CD4-positive, alpha-beta memory T cell (primary cell): ENCODE measurements at places on chromosomes 3 and 15.

DNA sequence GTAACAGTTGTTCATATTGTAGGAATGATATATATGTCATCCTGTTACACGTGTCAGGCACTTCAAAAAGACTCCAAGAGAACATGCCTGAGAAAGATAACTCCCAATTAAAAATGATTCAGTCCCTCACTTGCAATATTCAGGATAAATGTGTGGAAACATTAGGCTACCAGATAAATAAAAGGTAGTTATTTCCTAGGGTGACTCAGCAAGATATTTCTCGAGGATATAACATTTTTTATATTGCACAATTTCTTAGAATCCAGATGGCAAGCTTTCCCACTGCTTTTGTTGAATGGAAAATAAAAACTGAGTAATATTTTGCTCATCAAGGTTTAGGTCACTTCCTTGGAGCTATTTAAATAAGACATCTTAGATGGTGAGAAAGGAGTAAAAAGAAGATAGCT, 181.4 kb downstream of the GAP43 start:
- H3K27me3 ChIP-seq, result peaks cover 7% of the 10 kb centered on the region
- no peaks in the 10 kb centered on the region for H3K36me3 ChIP-seq
- H3K27ac ChIP-seq, result no peak overlapping the region

- no peak overlapping the region for H3K27ac ChIP-seq
- H3K27me3 ChIP-seq, result no peaks in the 10 kb centered on the region
- DNase-seq, result no peak
These were observed 68.7 kb upstream of the ARHGEF3 start for GRCh38 chr3:56870436-56870835.

GRCh38 chr3:33597257-33597689, 120.8 kb downstream of the CLASP2 start:
- H3K27ac ChIP-seq, result no peak overlapping the region
- H3K27me3 ChIP-seq, result no peaks in the 10 kb centered on the region
- H3K4me1 ChIP-seq, result no peaks in the 10 kb centered on the region
- peaks cover 11% of the 10 kb centered on the region for H3K36me3 ChIP-seq
- no peak overlapping the region for H3K4me3 ChIP-seq

DNA sequence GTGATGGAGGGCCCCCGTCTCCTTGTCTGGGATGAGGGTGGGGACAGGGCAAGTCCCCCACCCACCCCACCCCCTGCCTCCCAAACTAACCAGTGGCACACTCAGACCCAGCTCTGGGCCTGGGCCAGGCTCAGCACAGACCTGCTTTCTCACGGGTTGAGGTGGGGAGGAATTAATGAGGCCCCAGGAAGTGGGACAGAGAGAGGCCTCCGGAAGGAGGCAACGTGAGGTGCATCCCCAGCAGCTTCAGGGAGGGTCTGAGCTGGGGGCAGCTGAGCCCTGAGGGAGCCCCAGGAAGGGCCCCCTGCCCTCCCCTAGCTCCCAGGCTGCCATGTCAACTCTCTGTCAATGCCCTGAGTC, 15.0 kb upstream of the GNAI2 start:
- H3K27me3 ChIP-seq, result no peaks in the 10 kb centered on the region
- no peak overlapping the region for H3K4me3 ChIP-seq
- H3K4me1 ChIP-seq, result peaks cover under 1% of the 10 kb centered on the region
- no peaks in the 10 kb centered on the region for H3K36me3 ChIP-seq
- no peak overlapping the region for H3K27ac ChIP-seq
- no peak for DNase-seq

DNA sequence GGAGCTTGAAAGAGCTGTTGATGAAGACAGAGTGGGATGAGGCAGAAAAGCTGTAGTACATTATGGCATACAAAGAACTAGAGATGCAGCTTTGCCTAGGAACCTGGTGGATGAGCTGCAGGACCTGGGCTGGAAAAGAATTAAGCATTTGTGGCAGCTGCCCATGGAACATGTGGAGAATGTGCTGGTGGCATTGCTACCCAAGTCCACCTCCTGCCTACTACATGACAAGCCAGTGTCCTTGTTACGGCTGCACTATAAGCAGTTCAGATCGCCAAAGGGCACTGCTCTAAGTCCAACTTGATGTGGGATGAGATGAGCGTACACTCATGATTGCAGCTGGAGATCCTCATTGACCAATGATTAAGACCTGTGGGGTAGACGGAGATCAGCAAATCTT, 81.1 kb upstream of the ADPGK start:
- no peaks in the 10 kb centered on the region for H3K27me3 ChIP-seq
- no peaks in the 10 kb centered on the region for H3K36me3 ChIP-seq
- H3K4me3 ChIP-seq, result no peak overlapping the region
- H3K4me1 ChIP-seq, result no peaks in the 10 kb centered on the region
- no peak overlapping the region for H3K27ac ChIP-seq
- no peak for DNase-seq

- H3K4me3 ChIP-seq, result no peak overlapping the region
- H3K36me3 ChIP-seq, result no peaks in the 10 kb centered on the region
- no peak for DNase-seq
- H3K27ac ChIP-seq, result no peak overlapping the region
These were observed 216.4 kb downstream of the TLE3 start for GRCh38 chr15:69881302-69881670.

- no peak for DNase-seq
- H3K4me1 ChIP-seq, result no peaks in the 10 kb centered on the region
These were observed 158.5 kb upstream of the PFN2 start for GRCh38 chr3:150129166-150129565.

GRCh38 chr3:24237971-24238706, 256.5 kb downstream of the THRB start:
- no peaks in the 10 kb centered on the region for H3K27me3 ChIP-seq
- no peak overlapping the region for H3K27ac ChIP-seq

DNA sequence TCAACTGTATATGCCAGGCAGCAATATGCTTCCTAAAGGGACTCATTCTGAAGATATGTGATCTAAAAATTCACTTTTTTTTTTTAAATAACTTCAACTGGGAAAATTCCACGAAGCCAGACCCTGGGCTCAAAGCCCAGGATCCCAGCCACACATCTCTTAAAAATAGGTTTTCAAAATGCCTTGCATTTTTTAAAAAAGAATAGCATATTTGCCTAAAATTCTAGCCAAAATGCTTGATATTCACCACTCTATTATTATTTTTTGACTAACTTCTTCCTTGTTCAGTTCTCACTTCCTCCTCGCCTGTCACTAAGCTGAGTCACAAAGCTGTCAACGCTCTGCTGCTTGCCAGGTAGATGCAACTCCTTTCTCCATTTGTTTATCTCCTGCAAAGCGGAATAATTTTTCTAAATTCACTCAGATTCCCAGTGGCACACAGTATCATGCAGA, 28.0 kb upstream of the VGLL4 start:
- no peaks in the 10 kb centered on the region for H3K4me1 ChIP-seq
- no peak for DNase-seq
- H3K27ac ChIP-seq, result no peak overlapping the region
- no peaks in the 10 kb centered on the region for H3K36me3 ChIP-seq

DNA sequence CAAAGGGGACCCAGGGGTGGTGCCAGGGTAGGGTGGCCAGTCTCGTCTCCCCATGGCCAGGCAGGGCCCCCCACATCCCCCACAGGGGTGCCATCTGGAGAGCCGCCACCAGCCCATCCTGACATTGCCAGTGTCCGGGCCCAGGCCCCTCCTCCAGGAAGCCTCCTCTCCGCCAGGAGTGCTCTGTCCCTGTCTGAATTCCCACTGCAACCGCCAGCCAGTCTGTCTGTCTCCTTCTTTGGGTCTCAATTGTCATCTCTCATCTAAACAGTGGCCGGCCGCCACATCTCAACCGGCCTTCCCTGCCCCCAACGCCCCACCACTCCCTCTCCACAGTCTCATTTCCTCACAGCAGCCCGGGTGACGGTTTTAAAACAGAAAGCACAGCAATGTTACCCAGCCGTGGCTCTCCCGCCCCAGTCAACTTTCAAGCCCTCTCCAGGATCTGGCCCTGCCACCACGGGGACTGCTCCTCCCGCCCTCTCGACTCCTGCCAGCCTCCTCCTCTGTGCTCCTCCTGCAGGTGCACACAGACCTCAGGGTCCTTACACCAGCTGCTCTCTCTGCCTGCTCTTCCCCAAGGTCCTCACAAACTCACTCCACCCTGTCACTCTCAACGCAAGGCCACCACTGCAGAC, 57.0 kb downstream of the IQSEC1 start:
- peaks cover 56% of the 10 kb centered on the region for H3K4me1 ChIP-seq
- no peaks in the 10 kb centered on the region for H3K36me3 ChIP-seq
- H3K27me3 ChIP-seq, result no peaks in the 10 kb centered on the region

- H3K27ac ChIP-seq, result no peak overlapping the region
- H3K4me1 ChIP-seq, result no peaks in the 10 kb centered on the region
- no peak for DNase-seq
- no peak overlapping the region for H3K4me3 ChIP-seq
- H3K36me3 ChIP-seq, result no peaks in the 10 kb centered on the region
These were observed 112.2 kb upstream of the LRRN1 start for GRCh38 chr3:3686907-3687648.
